HEK293T (cell line): ENCODE measurements at places on chromosomes 2 and 18.

DNA sequence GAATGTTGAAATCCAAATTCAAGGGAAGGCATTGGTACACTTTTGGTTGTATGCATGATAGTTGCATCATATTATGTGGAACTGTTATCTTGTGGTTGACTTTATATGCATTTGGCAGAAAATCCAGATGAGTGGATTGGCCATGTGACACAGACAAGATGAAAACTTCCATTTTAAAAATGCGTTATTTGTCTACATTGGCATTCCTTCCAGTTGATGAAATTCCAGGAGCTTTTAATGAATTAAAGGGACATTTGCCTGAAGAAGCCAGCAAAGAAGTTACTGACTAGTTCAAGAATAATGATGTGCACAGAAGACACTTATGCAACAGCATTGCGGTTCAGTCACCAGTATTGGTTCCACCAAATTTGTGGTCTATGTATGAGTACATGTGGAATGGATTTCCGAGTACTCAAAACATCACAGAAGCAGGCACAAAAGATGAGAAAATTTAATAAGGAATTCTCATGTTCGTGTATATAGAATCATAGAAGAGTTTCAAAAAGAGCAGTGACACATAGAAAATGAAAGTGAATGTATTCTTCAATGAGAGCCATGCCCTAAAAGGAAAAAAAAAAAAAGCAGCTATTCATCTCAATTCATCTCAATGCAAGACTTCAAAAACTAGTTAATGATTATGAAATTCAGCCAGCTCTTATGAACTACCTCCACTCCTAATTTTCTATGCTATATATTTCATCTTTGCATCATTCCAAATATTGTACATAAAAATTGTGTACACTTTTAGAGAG, 232.1 kb downstream of the RBM43 start:
- DNase-seq: no peak

- no peak for DNase-seq
Observed at GRCh38 chr2:152696476-152696875, 20.8 kb downstream of the PRPF40A start.

DNA sequence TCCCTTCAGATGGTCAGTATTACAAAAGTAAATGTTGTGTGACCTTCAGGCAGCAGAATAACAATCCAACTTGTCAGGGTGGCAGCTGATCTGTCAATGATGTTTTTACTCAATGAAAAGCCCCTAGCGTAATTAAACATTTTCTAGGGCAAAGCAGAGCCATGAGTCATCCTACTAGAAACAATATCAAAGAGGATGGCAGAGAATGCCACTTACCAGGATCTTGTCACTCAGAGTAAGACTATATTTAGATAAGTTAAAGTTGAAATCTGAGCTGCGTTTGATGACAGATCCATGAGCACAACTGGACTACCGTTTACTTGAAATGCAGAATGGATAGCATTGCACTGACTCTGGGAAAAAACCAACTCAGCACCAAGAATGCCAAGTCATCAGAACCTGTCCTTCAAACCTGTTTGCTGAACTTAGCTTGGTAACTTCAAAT, 612.6 kb upstream of the ACVR2A start:
- DNase-seq: no peak

DNA sequence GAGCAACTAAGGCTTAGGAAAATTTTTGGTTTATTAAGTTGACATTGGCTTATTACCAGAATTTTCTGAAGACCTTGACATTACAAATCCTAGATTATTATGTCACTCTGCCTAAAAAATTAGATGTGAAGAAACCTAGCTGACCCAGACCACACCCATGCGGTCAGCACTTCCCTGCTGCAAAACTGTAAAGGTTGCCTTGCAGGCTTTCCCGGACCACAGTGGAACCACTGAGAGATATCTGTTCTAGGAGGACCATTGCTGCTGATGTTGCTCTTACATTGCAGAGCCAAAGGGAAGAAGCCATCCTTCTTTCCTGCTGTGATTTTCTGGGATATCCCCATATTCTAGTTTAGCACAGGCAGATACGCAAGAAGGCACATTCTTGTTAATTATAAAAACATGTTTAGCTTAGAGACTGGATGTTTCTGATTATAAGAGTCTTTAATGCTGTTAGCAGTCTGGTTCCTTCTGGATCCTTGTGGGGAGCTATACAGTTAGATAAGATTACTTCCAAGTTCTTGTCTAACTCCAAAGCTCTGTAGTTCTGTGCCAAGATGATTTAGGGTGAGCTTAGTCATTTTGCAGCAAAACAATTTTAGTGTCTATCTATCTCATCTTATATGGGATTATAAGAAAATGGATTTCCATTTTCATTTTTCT, 70.2 kb downstream of the AOX1 start:
- no peak for DNase-seq

DNA sequence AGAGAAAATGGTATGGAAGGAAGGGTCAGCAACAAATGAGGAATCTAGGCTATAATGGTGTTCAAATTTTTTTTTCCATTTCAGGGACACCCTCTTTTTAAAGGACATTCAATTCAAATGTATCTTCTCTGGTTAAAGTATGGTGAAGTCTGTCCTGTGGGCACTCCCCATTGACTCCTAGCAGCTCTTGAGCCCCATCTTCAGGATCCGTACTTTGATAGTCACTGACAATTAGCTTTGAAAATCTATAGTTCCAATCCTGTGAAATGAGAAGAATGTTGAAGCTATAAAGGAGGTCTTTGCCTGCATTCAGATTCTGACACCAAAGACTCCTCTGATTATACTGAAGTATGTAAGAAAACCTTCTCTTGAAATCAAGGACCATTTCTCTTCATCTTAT, 43.3 kb downstream of the KCNH7 start:
- no peak for DNase-seq

- DNase-seq: no peak
Observed at GRCh38 chr2:224099861-224100643, 61.0 kb upstream of the SERPINE2 start.

- no peak for DNase-seq
Observed at GRCh38 chr2:44136252-44136651, 32.4 kb upstream of the PPM1B start.

DNA sequence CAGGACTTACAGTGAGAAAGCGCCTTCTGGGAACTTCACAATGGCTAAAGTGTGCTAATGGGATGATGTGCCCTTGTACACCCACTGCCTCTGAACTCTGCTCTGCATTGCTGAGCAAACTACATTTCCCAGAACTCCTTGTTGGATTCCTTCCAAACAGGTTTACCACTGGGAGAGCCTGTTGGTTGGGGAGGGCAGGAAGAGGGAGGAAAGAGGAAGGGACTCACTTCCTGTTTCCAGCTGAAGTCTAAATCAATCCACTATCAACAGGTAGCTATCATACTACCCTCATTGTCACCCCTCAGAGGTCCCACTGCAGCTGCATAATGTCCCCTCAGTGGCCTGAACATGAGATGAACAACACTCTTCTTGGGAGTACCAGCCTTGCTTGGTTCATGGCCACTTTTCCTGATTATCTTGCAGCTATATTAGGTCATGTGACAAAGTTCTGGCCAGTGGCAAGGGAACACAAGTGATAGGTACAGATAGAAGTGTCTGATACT, 109.7 kb downstream of the MSH2 start:
- DNase-seq: peak; percentile 27

DNA sequence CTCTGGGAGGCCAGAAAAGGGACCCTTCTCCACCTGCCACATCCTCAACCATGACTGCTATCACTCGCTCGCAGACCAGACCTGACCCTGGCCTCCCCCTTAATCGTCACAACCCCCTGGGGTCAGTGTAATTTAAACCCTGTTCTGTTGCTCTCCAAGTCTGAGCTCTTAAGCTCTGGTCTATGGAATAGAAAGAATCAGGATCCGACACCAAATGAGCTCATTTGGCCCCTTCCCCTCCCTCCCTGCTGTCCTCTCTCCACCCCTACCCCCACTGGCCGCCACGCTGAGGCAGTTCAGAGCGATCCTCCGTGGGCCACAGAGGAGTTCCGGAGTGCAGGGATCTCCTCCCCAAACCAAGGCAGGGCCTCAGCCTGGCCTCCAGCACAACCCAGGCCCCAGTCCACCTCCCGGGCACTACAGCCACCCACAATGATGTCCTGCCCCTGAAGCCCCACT, 5.3 kb downstream of the DNMT3A start:
- no peak for DNase-seq

DNA sequence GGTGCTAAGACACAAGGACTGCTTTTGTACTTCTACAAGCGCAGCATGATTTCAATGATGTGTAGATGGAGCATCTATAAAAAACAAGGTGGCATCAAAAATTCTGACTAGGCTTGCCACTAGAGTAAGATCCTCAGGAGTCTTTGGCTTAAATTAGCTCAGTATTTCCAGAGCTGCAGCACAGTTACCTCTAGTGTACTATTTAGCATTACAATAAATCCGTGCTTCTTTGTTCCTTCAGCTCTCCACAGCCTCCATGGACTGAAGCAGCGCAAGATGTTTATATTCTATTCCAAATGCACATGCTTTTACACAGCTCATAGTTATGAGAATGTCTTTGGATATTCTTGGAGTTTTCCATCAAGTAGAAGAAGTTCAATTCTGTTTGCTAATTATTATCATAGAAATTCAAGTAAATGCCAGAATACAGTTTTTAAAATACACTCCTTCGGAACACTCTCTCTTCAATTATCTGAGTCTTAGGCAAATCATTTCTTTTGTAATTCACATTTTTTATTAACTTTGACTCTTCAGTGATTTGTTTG, 1133.0 kb upstream of the LRRTM1 start:
- no peak for DNase-seq
